ENCODE measurements at places on chromosomes 3 and 15. TPM values are rescaled to one million over a fixed set of nuclear protein-coding genes. Genes with fewer than 3 reads are reported as not detected.

Gene DLEC1
- total RNA-seq: 0.39 TPM

Gene IGSF10
- total RNA-seq: not detected

Gene NUDT16
- total RNA-seq: 10.6 TPM

Gene FOXB1
- total RNA-seq: 0.39 TPM

Gene RARB
- total RNA-seq: not detected

Gene EPHB1
- total RNA-seq: under 0.01 TPM

Gene GPR62
- total RNA-seq: not detected

Gene MGLL
- total RNA-seq: 16.9 TPM

Gene PP2D1
- not detected for total RNA-seq

Gene LSAMP
- total RNA-seq: not detected

Gene ADGRG7
- 0.39 TPM for total RNA-seq

Gene PLA2G4D
- not detected for total RNA-seq

Gene COL8A1
- total RNA-seq: 1.6 TPM

Gene SLC6A1
- not detected for total RNA-seq

Gene LEKR1
- 1.4 TPM for total RNA-seq

Gene MKRN3
- 0.11 TPM for total RNA-seq

Gene EMC7
- total RNA-seq: 24.0 TPM

Gene IMPG2
- total RNA-seq: 1.2 TPM

Gene SLC38A3
- total RNA-seq: not detected

Gene MSL2
- 24.4 TPM for total RNA-seq

Gene RGMA
- total RNA-seq: 0.11 TPM

Gene ARRDC4
- 18.8 TPM for total RNA-seq

Gene LRTM1
- 0.39 TPM for total RNA-seq

Gene ARMC8
- 115 TPM for total RNA-seq

Gene SAMD7
- total RNA-seq: not detected

Gene MORC1
- not detected for total RNA-seq

Gene MEIS2
- 36.1 TPM for total RNA-seq

Gene NUP210
- not detected for total RNA-seq

Gene HYAL1
- total RNA-seq: 4.2 TPM

Gene PYGO1
- 15.4 TPM for total RNA-seq

Gene C3orf22
- not detected for total RNA-seq

Gene SMCO1
- not detected for total RNA-seq

Gene CACNA1D
- not detected for total RNA-seq

Gene PYDC2
- not detected for total RNA-seq

Gene LRRC31
- not detected for total RNA-seq

Gene LRRIQ4
- under 0.01 TPM for total RNA-seq

Gene CISH
- total RNA-seq: 1.5 TPM

Gene ATP13A5
- total RNA-seq: not detected

Gene ITIH4
- 6.7 TPM for total RNA-seq

Gene MEF2A
- 31.0 TPM for total RNA-seq

Gene GOLGA6A
- total RNA-seq: 0.54 TPM

Gene BSN
- 0.11 TPM for total RNA-seq

Gene COL6A6
- 0.11 TPM for total RNA-seq

Gene GHSR
- not detected for total RNA-seq

Gene THSD4
- total RNA-seq: 67.5 TPM

Gene TSEN2
- 14.1 TPM for total RNA-seq

Gene MME
- total RNA-seq: 86.5 TPM

Gene FBXW12
- total RNA-seq: not detected

Gene NIT2
- total RNA-seq: 11.4 TPM

Gene PIGZ
- 1.7 TPM for total RNA-seq

Gene LMAN1L
- 0.11 TPM for total RNA-seq

Gene PLA2G4F
- 0.79 TPM for total RNA-seq

Gene PLSCR5
- 98.5 TPM for total RNA-seq

Gene COMMD2
- 25.5 TPM for total RNA-seq

Gene MINDY4B
- total RNA-seq: not detected

Gene TMCO5A
- not detected for total RNA-seq

Gene PPP1R14D
- not detected for total RNA-seq

All from placental epithelial cell (primary cell).